ENCODE measurements at places on chromosomes 3 and 15.

DNA sequence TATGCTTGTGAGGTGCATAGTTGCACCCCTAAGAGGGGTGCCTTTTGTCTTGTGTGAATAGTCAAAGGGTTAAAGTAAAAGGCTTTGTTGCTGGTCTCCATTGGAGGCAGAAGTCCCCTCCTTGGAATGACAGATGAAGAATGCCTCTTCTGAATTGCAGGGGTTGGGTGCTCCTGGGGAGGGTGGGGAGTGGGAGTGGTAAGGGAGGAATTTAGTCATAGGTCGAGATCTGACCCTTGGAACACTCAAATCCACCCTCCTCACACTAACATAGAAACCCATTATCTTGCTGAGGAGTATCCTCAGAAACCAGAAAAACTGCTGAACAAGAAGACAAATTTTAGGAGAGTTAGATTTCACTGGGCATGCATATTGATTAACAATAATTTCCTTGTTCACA, 4.7 kb downstream of the CTXND1 start:
- DNase-seq = no peak

- no peak for DNase-seq
These were observed 7.6 kb upstream of the GATA2 start for GRCh38 chr3:128500556-128500955.

DNA sequence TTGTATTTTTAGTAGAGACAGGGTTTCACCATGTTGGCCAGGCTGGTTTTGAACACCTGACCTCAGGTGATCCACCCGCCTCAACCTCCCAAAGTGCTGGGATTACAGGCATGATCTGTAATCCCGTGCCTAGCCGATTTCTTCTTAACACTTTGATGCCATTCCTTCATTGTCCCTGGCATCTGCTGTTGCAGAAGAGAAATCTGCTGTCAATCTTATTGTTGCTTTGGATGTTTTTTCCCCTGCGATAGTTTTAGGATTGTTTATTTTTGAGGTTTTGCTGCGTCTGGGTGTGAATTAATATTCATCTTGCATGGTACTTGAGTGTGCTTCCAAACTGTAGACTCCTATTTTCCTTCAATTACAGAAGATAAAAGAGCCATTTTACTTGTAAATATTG, 99.4 kb upstream of the ADAMTSL3 start:
- DNase-seq = no peak

GRCh38 chr3:49801160-49801559, 1.5 kb upstream of the CDHR4 start:
- no peak for DNase-seq

DNA sequence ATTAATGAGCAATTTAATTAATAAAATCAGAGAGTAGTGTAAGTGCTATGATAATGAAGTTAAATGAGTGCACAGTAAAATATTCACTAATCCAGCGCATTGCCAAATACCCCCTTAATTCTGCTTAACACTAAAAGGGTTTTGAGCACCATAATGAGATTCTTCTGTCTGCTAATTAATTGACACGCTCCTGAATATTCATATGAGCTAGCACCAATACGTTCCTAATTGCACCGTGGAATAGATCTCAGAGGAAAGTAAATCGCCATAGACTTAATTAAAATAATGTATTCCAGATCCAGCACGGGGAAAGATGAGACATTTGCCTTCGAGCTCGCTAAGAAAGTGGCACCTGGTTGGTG, 9.6 kb upstream of the FOXB1 start:
- DNase-seq = no peak

GRCh38 chr3:185517387-185518130, 18.7 kb upstream of the TMEM41A start:
- no peak for DNase-seq

DNA sequence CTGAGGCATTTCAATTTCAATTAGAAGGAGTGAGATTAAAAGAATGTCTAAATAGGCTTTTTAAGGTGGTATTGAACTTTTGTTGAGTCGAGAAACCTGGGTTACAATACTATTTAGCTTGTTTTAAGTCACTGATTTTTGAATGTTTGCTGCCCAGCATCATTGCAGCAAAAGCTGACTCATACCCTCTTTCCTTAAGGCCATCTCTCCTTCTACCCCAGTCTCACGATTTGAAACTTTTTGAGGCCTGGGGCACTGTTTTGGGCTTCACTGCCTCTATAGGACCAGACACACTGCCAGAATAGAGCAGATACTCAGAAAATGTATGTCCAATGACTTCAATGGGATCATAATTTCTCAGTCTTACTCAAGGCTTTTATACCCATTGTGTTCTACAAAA, 319.6 kb upstream of the TGFBR2 start:
- DNase-seq = no peak

GRCh38 chr3:142779591-142779990, 55.8 kb downstream of the TRPC1 start:
- no peak for DNase-seq

- DNase-seq = no peak
These were observed 66.0 kb upstream of the GCNT3 start for GRCh38 chr15:59545573-59545972.

- no peak for DNase-seq
These were observed 11.4 kb upstream of the C3orf22 start for GRCh38 chr3:126570103-126570541.

DNA sequence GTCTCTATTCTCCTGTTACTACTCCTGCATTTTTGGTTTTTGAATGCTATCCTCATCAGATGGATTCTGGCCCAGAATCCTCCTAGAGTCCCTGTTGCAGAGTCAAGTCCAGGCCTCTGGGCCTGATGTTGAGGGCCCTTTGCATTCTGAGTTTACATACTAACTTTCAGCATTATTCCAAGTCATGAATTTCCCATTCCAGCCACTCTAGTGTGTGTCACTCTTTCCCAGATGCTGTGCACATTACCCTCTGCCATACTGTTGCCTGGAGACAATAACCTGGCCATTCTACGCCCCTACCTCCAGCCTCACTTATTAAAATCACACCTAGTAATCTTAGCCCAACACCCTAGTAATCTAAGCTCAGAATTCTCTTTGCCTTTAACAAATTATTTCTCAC, 53.4 kb downstream of the GXYLT2 start:
- no peak for DNase-seq

- DNase-seq = no peak
These were observed 515.3 kb downstream of the ZBBX start for GRCh38 chr3:166864473-166865467.

GRCh38 chr15:99114511-99115299, 9.8 kb downstream of the SYNM start:
- no peak for DNase-seq

GRCh38 chr15:101051291-101052030, 132.3 kb downstream of the LRRK1 start:
- DNase-seq = no peak

- DNase-seq = no peak
These were observed 312.7 kb downstream of the MFSD1 start for GRCh38 chr3:159114582-159114981.

DNA sequence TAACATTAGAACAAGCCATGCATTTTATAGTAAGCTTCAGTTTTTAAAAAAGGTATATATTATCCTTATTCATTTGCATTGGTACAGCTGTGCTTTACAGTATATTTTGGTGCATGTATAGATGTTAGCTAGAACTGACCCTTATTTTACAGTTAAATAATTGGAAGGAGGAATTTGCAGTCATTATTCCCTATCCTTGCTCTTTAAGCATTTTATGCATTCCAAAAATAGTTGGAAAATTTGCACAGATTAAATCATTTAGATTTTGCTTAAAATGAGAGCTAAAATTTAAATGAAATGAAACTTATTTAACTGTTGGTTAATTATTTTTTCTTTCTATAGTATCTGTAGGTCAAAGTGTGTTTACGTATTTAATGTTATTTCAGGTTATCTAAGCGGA, 667.1 kb downstream of the NAALADL2 start:
- no peak for DNase-seq

DNA sequence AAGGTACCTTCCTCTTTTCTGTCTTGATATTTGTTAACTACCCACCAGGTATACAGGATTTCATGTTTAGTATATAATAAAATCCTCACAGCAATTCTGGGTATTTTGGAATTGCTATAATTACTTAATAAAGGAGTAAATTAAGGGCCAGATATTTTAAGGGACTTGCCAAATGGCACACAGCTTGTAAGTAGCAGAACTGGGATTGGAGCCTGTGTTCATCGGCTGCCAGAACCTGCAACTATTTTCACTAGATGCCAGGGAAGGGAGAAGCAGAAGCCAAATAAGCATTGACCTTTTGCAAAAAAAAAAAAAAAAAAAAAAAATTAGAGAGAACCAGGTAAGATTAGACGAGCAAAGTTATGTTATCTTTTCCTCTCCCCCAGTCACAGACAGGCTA, 683.3 kb upstream of the CADM2 start:
- peak; percentile 35 for DNase-seq

DNA sequence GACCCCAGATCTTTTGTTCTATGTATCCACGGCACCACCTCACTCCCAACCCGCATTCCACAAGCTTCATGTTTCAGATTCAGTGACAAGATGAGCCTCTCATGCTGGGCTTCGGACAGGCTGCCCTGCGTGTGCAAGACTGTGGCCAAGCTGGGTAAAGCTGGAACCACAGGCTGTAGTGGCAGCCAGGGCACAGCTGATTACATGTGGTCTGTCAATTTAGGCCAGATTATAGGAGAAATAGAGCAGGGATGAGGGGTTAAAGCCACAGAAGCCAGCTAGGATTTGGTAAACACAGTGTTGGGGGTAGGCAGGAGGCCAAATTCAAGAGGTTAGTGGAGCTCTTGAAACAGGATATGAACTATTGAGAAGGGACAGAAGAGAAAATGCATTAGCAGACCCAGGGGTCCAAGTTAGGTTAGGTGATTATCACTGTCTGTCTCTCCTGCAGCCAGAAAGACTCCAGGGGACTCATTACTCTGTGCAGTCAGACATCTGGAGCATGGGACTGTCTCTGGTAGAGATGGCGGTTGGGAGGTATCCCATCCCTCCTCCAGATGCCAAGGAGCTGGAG, 12.9 kb downstream of the SNAPC5 start:
- DNase-seq = no peak

- no peak for DNase-seq
These were observed 311.3 kb upstream of the SLCO3A1 start for GRCh38 chr15:91542226-91542625.

GRCh38 chr3:151391720-151392119, 7.2 kb upstream of the P2RY12 start:
- DNase-seq = no peak

DNA sequence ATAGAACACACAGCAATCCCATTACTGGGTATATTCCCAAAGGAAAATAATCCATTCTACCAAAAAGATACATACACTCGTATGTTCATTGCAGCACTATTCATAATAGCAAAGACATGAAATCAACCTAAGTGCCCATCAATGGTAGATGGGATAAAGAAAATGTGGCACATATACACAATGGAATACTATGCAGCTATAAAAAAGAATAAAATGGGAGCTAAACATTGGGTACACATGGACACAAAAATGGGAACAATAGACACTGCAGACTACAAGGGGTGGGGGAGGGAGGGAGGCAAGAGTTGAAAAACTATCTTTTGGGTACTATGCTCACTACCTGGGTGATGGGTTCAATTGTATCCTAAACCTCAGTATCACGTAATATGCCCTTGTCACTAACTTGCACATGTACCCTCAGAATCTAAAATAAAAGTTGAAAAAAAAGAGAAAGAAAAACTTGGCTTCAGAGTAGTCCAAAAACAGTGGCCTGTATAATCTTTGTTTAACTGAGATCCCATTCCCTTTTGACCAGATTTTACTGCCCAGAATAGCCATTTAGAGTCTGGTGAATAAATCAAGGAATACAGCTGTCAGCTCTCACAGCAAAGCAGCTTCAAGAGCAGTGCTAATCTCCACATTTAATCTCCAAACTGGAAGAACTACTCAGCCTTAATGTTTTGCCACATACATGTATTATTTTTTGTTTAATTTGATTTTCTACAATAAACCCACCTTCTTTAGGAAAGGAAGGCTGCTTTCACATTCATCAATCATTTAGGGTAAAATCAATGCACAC, 54.5 kb upstream of the XRN1 start:
- DNase-seq = no peak

DNA sequence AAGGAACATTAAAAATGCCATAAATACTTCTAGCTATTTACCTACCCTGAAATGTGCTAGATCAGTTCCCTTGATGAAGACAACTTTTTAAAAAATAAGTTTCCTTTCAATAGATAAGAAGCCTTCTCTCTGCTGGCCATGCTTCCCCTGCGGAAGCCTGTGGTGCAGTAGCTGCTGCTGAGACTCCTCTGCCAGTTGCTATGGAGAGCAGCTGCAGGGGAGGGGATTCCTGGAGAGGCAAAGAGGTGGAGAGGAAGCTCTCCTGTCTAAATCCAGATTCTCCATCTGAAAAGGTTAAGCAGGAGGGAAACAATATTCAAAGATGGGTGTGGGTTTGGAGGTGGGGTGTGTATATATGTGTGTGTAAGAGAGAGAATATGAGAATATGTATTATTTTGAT, 69.8 kb upstream of the BFSP2 start:
- peak; percentile 1 for DNase-seq

DNA sequence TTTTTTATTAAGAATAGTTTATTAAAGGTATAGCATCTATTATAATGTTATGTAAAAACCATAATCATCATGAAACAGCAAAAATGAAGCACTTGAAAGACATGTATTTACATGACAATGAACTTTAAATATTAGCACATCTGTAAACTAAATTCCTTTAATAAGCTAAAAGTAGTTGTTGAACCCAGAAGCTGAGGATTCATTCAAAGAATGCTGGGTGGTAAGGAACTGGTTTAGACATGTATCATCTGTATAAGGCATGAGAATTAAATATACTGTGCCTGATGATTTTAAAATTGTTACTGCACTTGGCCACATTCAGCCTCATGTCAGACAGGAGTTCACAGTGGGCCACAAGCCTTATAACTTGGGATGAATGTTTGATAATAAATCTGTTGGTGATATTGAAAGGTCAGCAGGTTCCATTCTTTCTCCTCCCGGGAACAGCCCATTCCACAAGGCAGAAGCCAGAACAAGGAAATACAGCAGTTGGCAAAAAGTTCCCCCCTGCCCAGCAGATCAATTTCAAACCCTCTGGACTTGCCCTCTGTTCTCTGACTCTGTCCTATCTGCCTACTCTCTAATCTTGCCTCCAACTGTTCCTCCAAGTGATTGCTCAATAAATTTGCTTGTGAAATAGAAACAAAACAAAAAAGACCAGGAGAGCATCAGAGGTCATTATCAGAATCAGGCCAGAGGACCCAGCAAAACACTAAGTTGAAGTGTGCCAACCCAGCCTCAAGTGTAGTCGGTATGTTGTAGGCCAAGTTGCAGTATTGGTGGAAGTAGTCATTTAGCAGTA, 49.8 kb upstream of the TEX264 start:
- no peak for DNase-seq
